ENCODE measurements at places on chromosomes 7 and 10.

GRCh38 chr10:100014071-100014762, 4.5 kb upstream of the DNMBP start:
- no peak for DNase-seq

GRCh38 chr7:98233219-98234070, 18.6 kb downstream of the TECPR1 start:
- no peak for DNase-seq

- DNase-seq: no peak
Observed at GRCh38 chr10:44990302-44990655, 10.4 kb upstream of the ZNF22 start.

DNA sequence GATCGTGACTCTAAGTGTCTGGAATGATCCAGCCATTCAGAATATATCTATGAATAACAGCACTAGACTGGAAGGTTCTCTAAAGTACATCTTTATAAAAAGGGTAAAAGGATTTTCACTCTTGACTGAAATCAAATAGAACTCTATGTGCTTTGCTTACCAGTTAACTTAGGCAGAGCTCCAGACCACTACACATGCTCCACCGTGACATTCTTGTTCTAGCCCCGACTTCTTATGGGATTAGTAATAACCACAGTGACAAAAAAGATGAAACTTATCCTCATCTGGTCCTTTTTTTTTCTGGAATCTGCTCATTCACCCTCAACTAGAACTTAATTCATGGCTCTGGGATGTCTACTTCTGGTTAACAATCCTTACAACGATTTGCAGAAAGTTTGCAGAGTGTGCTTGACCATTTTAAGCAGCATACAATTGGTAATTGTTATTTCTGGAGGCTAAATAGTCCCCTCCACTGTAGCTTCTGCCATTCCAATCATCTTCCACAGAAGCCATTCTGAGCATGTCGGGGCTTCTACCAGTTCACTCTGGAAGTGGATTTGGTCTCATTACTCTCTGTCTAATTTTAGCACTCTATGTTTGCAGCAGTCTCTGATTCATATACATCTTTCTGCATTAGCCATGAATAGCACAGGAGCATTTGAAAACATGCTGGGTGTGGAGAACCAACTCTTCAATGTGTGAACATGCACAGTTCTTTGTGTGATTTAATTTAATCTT, 163.7 kb upstream of the CDC14C start:
- DNase-seq: no peak

DNA sequence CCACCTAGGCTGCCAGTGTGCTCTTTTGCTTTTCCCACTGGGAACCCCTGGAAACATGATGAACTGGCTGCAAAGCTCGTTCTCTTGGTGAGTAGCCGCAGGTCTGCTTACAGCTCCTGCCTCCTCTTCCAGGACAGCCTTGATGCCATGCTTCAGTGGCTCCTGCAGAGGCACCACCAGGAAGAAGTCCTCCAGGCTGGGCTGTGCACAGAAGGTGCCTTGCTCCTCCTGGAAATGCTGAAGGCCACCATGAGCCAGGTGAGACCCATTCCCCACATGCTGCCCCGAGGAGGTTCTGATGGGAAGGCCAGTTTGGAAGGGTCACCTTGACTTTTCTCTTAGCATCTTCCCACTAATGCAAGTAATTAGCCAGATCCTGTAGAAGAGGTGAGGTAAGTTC, 125.8 kb downstream of the LRRC18 start:
- DNase-seq: no peak

Measured in stimulated activated CD4-positive, alpha-beta T cell treated with anti-CD3 and anti-CD28 coated beads, Interleukin-1b, Interleukin-23, amount 100 ng/mL, for 1 hour (primary cell).